Kidney tubule cell (primary cell): ENCODE measurements at places on chromosomes 4 and X.
A peak's percentile ranks its signal among the peaks of the same experiment; 100 is the strongest.

DNA sequence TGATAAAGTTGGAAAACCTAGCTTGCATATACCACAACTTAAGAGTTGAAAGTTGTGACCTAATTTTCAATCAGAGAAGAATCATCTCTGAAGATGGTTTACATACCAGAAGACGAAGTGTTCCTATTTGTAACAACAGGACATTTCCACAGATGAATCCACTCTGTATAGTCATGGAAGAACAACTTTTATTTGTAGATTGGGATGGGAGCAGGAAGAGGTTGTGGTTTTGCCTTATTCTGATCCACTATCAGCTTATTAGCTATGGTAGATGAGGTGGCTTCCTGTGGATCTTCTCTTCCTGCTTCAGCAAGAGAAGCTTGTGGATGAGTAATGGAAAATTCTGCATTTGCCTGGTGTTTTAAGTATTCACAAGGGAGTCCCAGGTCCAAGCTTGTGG, 18.6 kb upstream of the SUPT20HL1 start:
- peak; percentile 67 for DNase-seq

DNA sequence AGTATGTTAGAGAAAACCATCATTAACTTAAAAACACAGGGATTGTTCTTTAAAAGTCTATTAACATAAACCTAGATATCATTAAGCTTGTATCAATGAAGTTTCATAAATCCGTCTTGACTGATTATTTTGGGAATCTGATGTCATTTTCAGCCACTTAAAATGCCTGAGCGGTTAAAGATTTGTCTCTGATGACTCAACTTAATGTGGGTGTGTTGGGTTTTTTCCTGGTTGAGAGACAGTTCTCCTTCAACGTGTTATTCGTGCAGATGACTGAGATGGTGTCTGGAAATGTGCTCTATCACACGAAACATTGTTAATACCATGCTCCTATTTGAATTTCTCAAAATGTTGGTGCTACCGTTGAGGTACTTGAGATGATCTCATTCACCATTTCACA, 227.3 kb upstream of the TENM3 start:
- peak; percentile 47 for DNase-seq

GRCh38 chr4:129278868-129279267, 182.9 kb downstream of the C4orf33 start:
- DNase-seq = no peak

- DNase-seq = no peak
Measured at GRCh38 chrX:154022108-154022507, 2.4 kb upstream of the IRAK1 start.

GRCh38 chr4:107689912-107690587, 30.0 kb downstream of the PAPSS1 start:
- peak; percentile 90 for DNase-seq
